ENCODE measurements at places on chromosomes 2 and 18.

GRCh38 chr2:238046725-238047270 lies 14.0 kb upstream of the SCLY start:
- no peak for DNase-seq

DNA sequence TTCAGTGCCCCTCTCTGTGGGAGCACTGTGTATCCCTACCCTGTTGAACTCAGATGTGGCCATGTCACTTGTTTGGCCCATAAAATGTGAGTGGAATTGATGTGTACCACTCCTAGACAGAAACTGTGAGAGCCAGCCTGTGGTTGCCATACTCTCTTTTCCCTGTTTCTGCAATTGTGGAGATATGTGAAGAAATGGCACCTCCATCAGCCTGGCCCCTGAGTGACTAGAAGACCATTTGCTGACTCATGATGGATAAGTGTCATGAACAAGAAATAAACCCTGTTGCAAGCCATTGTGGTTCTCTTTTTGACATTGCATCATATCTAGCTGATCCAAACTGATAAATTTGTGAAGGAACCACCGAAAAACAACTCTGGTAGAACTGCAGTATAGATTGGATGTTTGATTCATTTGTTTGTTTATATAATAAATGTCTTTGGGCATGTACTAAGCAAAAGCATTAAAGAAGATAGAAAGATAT lies 214.5 kb upstream of the FBXO11 start:
- no peak for DNase-seq

DNA sequence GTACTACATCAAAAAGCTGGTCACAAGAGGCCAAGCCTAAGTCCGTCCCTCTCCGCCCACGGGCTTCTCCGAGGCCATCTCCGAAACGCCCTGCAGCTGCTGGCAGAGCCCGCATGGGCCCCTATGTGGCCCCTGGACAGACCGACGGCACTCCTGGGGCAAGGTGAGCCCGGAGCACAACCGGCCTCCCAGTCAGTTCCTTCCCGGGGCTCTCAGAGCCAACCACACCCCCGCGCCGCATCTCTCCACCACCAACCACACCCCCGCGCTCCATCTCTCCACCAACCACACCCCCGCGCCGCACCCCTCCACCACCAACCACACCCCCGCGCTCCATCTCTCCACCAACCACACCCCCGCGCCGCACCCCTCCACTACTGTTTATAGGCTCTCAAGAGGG lies 93.5 kb downstream of the ZNF516 start:
- DNase-seq = no peak

- no peak for DNase-seq
These were observed 106.9 kb downstream of the GFPT1 start for GRCh38 chr2:69279931-69280681.

DNA sequence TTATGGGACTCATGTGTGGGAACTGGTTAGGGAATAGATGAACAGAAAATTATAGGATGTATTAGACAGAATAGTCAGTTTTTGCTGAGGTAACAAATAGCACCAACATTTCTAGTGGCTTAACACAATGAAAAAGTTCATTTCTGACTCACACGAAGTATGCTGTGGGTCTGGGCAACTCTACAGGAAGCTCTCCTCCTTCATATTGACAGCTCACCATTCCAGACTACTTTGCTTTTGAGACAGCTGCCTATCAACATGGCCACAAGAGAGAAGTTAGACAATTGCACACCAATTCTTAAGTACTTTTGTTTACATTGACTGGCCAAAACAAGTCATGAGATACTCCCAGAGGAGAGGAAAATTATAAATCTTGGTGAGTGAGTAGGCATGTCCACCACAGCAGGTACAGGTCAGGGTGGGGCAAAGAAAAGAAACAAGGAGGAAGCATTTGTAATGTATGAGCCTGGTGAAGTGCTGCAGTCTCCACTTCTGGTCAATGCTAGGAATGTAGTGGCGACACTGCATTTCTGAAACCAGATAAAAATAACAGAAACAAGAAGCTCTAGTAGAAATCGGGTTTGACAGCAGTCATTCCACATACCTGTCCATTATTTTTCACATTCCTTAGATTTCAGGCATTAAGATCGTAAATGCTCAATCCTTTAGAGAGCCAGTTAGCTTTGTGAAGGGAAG lies 141.6 kb downstream of the ICOS start:
- no peak for DNase-seq

GRCh38 chr2:128196026-128196425 lies 105.0 kb downstream of the UGGT1 start:
- no peak for DNase-seq

- no peak for DNase-seq
These were observed 19.2 kb downstream of the CTDP1 start for GRCh38 chr18:79698668-79699335.

- no peak for DNase-seq
These were observed 90.3 kb downstream of the RNF144A start for GRCh38 chr2:7007488-7007845.

DNA sequence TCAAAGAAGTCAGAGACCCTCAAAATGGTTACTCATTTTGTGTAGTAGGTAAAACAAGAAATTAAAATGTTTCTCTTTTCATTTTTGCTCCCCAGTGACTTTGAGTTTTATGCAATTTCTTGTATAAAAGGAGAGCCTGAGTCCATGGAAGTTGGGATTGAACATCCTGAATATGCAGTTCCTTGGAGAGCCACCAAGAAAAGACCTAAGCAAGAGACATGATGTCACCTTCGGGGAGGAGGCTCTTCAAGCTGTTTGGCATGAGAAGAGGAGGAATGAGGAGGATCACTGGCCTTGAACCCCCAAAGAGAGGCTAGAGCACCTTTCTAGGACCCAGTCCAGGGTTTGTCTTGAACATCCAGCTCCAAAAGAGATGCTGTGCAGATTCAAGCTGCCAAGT lies 83.5 kb upstream of the STPG4 start:
- DNase-seq = no peak

DNA sequence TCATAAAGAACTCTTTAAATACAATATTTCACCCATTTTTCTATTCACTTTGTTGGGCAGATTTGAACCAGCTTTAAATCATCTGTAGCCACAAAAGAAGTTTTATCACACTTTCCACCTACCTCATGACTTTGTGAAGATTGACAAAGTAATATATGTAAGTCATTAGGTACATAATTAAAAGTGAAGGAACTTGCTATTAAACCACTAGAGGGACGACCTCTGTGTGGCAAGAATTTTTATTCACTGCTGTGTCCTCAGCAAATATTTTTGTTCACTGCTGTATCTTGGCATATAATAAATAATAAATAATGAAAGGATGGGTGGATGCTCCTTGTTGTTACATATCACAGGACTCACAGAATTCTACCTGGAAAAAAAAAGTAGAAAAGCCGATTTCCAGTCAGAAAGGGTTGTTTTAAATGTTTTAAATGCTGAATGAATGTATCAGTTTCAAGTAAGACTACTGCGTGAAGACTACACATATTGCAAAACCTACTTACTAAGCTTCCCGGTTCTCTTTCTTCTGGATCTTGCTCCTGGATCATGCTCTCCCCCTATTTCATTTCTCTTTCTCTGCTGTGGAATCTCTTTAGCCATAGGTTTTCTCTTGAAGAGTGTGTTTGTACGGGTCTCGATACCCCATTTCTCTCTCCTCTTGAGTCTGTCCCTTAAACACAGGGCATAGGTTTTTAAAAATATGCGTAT lies 44.8 kb downstream of the KCMF1 start:
- DNase-seq = no peak

- DNase-seq = no peak
These were observed 143.4 kb downstream of the CYRIA start for GRCh38 chr2:16522031-16522831.

GRCh38 chr2:88764850-88765153 lies 73.3 kb downstream of the RPIA start:
- DNase-seq = no peak

- DNase-seq = no peak
These were observed 417.0 kb downstream of the EIPR1 start for GRCh38 chr2:2960441-2961133.

DNA sequence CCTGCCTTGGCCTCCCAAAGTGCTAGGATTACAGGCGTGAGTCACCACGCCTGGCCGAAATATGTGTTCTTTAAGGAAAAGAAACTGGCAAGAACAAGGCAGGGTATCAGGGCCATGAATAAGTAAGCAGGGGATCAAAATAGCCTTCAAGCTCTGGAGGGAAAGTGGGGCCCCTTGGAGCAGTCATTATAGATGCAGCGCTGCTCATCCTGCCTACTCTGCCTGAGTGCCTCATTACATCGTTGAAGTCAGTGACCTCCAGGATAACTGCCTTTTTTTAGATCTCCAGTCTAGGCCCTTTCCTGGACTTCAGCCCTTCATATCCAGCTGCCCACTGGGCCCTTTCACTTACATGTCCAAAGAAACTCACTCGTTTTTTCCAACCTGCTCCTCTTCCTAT lies 69.8 kb upstream of the PPM1B start:
- no peak for DNase-seq

- no peak for DNase-seq
These were observed 69.1 kb downstream of the CWC22 start for GRCh38 chr2:179938026-179938425.

DNA sequence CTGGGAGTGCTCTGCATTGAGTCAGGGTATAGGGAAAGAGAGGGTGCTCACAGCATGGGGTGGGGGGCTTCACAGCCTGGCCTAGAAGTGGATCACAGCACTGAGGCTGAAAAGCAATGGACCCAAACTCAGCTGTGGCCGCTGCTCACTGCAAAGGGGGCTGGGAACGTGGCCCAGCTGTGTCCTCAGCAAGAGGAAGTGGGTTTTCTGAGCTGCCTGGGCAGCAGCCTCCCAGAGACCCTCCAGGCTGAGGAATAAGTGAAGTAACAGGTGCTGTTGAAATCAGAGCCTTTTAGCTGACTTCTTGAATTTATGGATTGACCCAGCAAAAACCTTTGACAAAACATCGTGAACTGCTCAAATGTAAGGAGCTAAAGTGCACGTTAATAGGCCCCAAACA lies 35.2 kb downstream of the PTGR3 start:
- DNase-seq = no peak

GRCh38 chr2:95372845-95373244 lies 29.7 kb upstream of the FAHD2A start:
- no peak for DNase-seq

- no peak for DNase-seq
These were observed 21.3 kb downstream of the WDSUB1 start for GRCh38 chr2:159265171-159265576.

DNA sequence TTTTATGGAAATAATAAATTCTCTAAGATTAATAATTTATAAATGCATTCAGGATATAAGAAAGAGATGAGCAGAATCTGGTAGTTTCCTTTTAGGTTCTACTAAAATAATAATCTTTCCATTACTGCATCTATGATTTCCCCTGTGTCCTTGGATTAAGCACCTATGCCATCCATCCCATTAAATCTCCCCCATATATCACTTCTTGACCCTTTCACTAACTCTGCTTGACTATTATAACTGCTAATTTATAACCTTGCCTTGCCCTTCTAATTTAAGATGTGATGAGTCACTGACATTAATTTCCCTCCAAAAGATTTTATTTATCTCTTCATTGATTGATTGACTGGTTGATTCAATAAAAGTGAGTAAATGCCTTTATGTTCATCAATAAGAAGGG lies 348.3 kb upstream of the LRATD1 start:
- DNase-seq = no peak

- no peak for DNase-seq
These were observed 124.1 kb upstream of the EML6 start for GRCh38 chr2:54599326-54599710.

DNA sequence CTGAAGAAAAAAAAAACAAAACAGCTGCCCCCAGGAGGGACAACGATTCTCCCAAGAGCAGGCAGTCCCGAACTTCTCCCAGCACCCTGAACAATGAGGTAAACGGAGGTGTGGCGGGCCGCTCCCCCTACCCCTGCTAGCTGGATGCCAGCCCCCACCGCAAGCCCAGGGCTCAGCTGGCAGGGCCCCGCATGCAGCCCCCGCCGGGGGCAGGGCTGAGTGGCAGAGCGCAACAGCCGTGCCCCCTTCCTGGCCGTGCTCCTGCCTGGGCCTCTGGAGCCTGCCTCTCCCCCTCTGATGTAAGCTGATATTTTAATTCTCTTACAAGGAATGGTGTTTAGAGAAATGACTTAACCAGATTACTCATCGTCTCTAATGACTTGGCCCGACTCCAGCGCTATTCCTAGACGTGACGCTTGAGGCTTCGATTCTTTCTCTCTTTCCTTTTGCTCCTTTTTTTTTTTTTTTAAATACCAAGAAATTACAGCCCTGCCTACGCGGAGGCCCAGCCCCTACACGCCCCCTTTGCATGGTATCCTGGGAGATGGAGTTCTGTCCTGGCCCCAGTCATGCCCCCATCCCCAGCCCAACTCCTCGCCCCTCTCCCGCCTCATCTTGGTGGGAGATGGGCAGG lies 4.6 kb upstream of the ARID5A start:
- DNase-seq = no peak

- no peak for DNase-seq
These were observed 76.9 kb downstream of the WDSUB1 start for GRCh38 chr2:159209341-159210306.

- no peak for DNase-seq
These were observed 15.7 kb downstream of the ZEB2 start for GRCh38 chr2:144504218-144504641.

GRCh38 chr2:124088616-124089015 lies 63.5 kb downstream of the CNTNAP5 start:
- DNase-seq = no peak

GRCh38 chr18:12595571-12596255 lies 62.2 kb downstream of the SPIRE1 start:
- no peak for DNase-seq

DNA sequence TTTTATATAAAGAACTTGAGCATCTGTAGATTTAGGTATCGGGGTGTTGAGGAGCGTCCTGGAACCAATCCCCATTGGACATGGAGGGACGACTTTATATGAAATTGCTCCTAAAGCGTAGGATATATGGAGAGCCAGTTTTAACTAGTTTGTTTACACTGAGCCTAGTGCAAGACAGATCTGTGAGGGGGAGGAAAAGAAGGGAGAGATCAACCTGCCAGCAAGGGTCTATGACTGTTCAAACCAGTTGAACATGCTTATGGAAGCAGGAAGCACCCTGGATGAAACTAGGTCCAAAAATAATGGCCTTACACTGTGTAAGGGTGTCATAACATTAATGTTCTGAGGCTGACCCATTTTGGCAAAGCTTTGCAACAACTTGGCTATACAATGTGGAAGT lies 34.0 kb upstream of the SLC40A1 start:
- DNase-seq = no peak

GRCh38 chr18:62399781-62400308 lies 74.7 kb downstream of the TNFRSF11A start:
- DNase-seq = no peak

- DNase-seq = no peak
These were observed 96.4 kb downstream of the KYNU start for GRCh38 chr2:142973822-142974207.

GRCh38 chr18:9995631-9996030 lies 81.8 kb downstream of the VAPA start:
- no peak for DNase-seq

- DNase-seq = no peak
These were observed 42.4 kb downstream of the MGAT5 start for GRCh38 chr2:134296301-134296700.

GRCh38 chr2:197497326-197497725 lies 2.3 kb downstream of the HSPD1 start:
- DNase-seq = no peak
